Stimulated activated CD4-positive, alpha-beta T cell treated with anti-CD3 and anti-CD28 coated beads, Interleukin-4, amount 100 ng/mL, for 1 hour (primary cell): ENCODE measurements at places on chromosomes 4 and X.
A peak's percentile ranks its signal among the peaks of the same experiment; 100 is the strongest.

DNA sequence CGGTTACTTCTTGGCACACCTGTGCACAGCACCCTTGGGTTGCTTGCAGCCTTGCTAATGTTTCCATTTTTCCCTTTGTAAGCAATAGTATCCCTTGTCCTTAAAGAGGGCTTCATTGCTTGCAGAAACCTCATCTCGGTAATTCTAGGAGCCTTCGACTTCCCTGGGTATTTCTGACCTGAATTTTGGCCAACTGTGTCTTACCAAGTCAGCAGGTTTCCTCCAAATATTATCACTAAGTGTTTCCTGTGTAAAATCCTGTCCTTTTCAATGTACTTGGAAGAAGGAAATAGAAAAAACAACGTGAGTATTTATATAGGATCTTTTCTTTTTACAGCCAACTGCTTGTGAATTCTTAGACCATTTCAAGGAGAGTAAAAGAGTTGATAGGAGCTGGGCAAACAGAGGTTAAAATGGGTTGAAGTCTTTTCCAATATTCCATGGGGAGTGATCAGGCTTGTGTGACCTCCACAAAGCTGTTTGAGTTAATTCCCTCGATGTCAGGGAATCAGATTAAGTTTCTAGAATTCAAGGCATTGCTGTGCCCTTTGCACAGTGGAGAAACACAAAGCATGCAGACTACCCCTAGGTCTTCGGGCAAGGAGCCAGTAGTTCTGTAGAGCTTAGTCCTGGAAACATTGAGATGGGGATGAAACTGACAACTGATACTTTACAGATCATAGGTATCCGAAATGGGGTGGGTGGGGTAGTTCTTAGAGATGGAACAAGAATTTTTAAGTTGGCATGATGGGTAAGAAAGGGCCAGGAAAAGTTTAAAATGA is 209.9 kb downstream of the CPE start:
- DNase-seq = no peak

GRCh38 chr4:43816116-43816515 is 632.5 kb downstream of the KCTD8 start:
- no peak for DNase-seq

- no peak for DNase-seq
Measured at GRCh38 chr4:16532240-16532970, 306.1 kb upstream of the TAPT1 start.

GRCh38 chr4:146183209-146183608 is 7.7 kb downstream of the LSM6 start:
- DNase-seq = no peak

- DNase-seq = no peak
Measured at GRCh38 chrX:139881572-139881971, 51.3 kb downstream of the ATP11C start.

DNA sequence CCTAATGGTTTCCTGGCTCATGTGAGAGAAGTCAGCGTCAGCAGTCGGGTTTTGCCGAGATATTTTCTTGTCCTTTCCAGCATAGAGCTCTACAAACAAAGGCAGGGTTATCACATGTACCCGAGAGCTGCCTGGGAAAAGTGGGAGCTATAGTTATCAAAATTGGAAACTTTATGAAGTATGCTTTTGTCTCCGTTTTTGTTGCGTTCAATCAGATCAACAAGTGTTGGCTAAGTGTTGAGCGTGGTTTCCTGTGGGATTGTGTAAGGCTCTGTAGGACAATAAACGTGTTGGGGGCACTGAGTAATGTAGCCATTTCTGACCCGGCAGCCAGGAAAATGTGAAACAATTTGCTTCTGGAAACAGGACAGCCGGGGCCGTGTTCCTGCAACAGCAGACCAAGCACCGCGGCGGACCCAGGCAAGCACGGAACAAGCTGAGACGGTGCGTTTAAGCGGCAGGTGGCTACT is at the start of gene BMX:
TSS of gene BMX (plus strand) at position 311 of the 470 bp plus-strand sequence. CDS start 7,547 bp downstream, outside the sequence.
- no peak for DNase-seq

DNA sequence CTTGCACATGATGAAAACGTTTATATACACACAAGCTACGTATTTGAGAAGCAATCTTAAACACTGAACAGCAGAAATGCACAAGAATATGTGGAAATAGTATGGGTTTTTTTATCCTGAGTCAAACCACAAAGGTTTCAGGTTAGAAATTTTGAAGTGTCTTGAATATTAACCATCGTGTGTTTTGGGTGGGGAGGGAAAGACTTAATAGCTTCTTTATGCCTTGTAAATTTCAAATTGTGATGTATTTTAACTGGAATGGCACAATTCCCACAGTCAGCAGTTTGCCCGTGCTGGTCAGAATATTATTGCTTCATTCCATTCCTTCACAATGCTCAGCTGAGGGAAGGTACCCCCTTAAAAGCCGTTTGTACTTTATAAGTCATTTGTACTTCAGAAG is 67.4 kb upstream of the WDR1 start:
- no peak for DNase-seq

DNA sequence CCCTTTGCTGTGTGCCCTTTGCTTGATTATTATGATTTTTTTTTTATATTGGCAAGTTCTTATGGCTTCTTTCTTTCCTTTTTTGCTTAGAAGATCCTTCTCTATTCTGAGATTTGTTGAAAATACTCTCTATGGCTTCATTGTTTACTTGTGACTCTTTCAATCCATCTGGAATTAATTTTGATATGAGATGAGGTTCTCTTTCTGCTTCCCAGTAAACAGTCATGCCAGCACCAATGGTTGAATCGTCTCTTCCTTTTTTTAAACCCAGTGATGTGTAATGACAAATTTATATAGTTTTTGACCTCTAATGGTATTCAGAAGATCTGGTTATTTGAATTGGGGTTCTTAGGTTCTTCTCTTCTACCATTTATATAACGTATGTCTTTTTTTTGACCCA is 121.8 kb downstream of the ARHGAP10 start:
- no peak for DNase-seq

GRCh38 chrX:154751203-154751668 is 359 bp upstream of the GAB3 start:
- DNase-seq = peak; percentile 18

- DNase-seq = peak; percentile 13
Measured at GRCh38 chr4:56468097-56468422, 643 bp downstream of the SRP72 start.

DNA sequence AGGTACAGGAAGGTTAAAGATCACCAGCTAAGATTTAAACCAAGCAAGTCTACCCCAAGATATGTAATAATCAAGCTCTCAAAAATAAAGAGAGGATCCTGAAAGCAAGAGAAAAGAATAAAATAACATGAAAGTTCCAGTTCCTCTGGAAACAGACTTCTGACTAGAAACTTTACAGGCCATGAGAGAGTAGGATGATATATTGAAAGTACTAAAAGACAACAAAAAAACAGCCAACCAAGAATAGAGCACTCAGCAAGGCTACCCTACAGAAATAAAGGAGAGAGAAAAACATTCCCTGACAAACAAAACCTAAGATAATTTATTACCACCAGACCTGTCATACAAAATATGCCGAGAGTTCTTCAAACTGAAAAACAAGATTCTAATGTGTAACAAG is 450.5 kb downstream of the ARAP2 start:
- DNase-seq = no peak

DNA sequence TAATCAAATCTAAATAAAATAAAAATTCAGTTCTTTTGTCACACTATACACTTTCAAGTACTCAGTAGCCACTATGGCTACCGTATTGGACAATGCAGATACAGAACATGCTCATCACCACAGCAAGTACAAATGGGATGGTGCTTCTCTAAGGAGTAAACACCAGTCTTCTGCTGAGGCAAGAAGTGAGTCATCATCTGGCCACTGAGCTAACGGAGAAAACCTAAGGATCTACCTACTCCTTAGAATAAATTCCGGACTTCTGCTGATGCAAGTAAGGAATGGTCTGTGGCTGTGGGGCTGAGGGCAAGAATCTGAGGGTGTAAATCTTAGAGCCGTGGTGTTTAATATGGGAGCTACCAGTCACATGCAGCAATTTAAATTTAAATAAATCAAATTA is 11.3 kb upstream of the RBMXL3 start:
- DNase-seq = no peak

DNA sequence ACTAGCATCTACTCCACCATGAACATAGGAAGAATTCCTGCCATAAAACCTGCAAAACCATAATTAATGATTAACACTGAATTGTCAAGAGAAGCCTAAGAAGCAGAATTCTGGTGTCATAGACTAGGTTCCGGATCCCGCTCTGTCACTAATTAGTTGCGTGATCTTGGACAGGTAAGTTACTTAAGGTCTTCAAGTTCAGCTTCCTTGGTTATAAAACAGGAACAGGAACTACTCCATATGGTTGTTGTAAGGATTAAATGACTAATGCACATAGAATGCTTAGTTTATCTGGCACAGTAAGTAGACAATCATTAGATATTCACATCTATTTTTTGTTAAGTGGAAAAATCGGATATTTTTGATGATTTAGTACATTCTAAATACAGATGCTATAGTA is 14.3 kb downstream of the G3BP2 start:
- no peak for DNase-seq

DNA sequence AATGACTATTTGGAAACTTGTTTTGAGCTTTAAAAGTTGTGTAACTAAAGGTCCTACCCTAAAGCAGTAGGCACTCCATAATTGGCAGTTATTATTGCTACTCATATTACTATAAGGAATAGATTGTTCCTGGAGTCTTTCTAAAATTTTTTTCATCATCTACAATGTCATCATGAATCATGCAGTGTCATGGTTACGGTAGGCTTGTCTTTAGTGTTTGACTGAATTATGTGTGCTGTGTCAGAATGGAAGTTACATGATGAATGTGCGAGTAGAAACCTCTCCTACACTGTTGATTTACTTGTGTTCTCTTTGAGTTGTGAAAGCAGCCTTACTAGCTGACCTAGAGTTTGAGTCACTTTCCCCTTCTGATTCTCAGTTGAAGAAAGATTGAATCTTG is 1099.9 kb downstream of the RAPGEF2 start:
- DNase-seq = no peak

- DNase-seq = no peak
Measured at GRCh38 chr4:2913168-2913567, 50.0 kb downstream of the NOP14 start.
